ENCODE measurements at places on chromosomes 5 and 9.

GRCh38 chr9:74783408-74783807 lies 104.3 kb downstream of the TRPM6 start:
- DNase-seq, result no peak

- DNase-seq, result no peak
Measured at GRCh38 chr9:114212826-114213225, 57.5 kb downstream of the COL27A1 start.

DNA sequence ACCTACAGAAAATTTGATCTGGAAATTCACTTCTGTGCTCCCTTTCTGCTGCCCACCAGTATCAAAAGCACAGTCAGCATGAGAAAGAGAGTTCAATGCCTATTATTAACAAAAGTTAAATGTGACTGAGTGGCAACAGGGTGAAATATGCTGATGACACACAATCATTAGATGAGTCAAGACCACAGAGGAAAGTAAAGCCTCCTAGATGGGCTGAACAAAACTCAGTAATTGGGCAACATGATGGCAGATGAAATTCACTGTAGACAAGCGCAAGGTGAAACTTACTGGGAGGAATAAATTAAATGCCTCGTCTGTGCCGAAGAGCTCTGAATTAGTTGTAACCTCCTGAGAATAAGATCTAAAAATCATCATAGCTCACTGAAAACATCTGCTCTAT lies 752.8 kb downstream of the IRX1 start:
- DNase-seq, result no peak

- DNase-seq, result no peak
Measured at GRCh38 chr5:94285984-94286383, 332.4 kb downstream of the KIAA0825 start.

GRCh38 chr9:114771889-114772288 lies 34.0 kb downstream of the TNFSF15 start:
- DNase-seq, result no peak

GRCh38 chr5:74013222-74013621 lies 387.2 kb downstream of the ARHGEF28 start:
- DNase-seq, result no peak

GRCh38 chr5:54171645-54172384 lies 138.6 kb downstream of the ARL15 start:
- no peak for DNase-seq

DNA sequence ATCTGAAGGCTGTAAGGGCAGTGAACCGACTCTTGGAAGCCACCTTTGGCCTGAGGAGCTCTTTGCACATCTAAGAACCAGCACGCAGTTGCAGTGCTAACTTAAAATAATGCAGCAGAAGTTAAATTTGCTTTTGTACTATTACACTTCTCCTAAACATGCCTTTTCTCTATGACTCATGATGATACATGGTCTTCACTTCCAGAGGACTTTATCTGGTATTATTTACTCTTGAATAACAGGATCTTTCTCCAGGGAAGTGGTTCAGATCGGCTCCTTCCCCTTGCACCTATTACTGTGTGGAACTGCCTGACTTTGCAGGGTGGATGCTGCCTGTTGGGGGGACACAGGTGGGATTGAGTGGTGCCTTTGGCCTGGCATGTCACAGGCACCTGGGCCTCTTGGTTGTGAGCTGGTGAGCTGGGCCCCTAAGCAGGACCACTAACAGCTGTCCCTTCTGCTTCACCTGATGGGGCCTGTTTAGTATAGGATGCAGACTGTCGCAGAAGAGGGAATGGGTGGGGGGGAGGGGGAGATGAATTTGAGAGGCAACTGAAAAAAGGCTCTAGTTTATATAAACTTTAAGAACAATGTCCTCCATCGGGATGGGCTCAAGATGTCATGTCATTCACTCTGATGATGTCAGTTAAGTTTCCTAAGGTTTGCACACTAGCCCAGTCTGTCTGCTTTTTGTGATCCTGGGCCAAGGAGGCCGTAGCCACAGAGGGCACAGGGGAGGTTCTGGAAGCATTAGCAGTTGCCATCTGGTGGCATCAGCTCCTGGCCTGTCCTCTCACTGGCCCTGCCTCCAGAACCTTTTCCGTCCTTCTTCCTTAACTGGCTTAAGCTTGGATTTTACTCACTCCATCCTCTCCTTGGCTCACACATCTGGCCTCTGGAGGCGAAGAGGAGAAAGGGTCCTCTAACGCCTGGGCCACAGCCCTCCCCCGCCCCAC lies 33.9 kb upstream of the GABBR2 start:
- DNase-seq, result no peak

DNA sequence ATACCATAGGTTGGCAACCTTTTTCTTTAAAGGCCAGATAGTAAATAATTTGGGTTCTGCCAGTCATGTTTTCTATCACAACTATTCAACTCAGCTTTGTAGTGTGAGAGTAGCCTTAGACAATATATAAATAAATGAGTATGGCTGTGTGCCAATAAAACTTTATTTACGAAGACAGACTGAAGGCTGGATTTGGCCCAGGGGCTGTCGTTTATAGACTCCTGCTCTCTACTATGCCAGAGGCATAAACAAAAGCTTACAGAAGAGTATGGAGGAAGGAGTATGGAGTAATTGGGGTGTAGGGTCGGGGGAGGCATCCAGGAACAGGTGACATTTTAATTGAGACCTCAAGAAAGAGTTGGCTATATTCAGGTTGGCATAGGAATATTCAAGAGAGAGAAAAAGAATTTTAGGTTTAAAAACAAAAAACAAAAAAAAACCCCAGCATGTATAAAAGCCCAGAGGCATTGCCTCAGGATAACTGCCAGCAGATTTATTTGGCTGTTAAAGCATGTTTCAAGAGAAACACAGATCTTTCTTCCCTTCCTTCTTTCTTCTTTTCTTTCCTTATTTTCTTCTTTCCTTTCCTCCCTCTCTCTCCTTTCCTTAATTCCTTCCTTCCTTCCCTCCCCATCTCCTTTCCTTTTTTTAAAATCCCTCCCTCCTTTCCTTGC lies 39.9 kb downstream of the SLIT3 start:
- no peak for DNase-seq

DNA sequence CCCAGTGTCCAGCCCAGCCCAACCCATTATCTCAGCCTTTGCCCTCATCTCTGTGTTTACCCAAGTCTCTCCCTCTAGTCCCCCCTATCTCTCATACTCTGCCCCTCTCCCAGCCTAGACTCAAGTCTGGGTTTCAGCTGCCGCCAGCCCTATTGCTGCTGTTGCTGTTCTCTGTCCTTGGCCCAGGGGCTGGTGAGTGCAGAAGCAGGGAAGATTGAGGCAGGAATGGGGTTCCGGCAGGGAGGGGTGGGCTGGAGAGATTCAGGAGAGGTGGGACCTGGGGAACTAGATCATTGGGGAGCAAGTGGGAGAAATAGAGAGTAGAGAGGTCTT lies 702 bp downstream of the TMEM8B start:
- DNase-seq, result no peak

DNA sequence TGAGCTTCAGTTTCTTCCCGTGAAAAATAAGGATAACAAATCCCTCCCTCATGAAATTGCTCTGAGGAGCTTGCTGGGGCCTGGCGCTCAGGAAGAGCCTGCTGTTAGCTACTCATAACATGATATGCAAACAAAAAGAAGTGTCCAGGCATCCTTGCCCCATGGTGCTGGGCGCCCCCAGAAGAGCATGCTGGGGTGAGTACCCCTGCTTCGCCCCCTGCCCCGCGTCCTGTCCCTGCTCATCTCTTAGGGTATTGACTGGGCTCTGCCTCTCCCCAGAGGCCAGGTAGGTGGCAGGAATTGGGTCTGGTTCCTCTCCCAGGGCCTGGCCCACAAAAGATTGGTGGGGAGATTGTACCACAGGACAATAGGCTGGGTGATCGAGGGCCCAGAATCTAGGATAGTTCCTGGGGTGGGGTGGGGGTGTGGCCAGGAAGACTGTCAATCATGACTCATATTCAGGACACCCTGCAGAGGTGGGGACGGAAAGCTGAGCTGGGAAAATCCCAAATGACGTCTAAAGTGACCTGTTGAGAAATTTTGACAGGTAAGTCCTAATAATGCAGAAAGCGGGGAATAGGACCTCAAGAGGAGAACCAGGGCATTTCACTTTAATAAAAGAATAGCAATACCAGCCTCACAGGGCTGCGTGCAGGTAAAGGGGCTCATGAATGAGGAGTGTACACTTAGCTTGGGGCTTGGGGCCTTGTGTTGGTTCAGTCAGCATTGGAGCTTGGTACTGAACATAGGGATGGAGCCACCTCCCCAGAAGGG lies 8.9 kb downstream of the PITX1 start:
- no peak for DNase-seq
